Endothelial cell (in vitro differentiated cells): ENCODE measurements at places on chromosomes 12 and 14.

DNA sequence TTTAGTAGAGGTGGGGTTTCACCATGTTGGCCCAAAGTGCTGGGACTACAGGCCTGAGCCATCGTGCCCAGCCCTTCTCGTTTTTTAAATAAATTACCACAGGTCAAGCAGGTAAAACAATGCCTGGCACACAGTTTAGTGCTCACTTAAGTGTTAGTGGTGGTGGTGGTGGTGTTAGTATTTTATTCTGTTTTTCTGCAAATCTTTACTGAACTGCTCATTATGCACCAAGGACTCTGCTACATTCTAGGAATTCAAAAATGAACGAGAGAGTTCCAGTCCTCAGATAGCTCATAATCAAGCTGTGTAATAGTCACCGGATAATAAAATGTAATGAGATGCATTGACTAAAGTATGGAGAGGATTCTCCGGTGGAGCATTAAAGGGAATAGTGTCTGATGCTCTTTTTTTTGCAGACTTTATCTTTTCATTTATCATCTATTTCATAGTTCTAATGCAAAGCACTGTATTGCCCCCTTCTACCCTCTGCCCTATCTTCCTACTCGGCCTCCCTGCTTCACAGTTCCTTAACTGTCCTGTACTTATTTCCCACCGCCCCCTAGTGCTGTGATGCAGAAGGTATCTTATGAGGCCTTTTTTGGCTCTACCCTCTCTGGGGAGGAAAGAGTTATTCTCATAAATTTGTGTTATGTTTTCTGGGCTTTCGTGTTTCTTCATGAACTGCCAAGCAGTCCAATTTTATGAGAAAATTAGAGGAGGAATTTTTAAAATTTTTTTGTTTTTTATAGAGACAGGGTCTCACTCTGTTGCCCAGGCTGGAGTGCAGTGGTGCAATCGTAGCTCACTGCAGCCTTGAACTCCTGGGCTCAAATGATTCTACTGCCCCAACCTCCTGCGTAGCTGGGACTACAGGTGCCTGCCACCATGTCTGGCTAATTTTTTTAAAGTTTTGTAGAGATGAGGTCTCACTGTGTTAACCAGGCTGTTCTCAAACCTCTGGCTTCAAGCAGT is 1.0 kb downstream of the ITFG2 start:
- peak; percentile 52 for DNase-seq

DNA sequence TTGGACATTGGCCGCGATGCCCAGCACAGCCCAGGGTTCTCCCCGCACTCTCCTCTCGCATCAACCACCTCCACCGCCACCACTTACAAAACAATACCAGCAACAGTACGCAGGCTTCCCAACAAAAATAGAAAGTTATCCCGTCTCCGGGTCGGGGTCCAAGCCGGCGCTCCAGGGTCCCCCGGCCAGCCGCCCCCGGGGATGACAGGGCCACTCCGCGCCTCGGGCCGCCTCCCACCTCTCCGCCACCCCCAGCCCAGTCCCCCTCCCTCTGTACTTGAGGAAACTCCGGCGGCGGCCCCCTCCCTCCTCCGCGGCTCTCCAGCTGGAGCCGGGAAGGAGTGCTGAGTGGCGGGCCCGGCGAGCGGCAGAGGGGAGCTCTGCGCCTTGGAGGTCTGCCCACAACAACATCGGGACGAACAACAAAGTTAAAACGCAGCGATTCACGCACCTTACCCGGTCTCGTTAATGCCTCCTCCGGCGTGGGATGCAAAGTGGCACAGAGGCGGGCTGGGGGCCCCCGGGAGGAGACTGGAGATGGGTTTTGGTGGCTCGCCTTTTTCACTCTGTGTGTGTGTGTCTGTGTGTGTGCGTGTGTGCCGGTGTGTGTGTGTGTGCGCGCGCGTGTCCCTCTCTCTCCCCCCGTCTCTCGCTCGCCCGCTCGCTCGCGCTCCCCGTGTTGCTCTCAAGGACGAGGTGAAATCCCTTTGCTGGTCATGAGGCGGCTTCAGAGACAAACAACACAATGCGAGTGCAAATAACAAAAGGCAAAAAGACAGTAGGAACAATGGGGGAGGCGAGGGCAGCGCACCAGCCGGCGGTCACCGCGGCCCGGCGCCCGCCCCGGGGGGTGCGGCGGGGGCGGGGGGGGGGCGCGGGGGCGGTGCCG is 386.8 kb downstream of the BCAT1 start:
- peak; percentile 67 for DNase-seq

DNA sequence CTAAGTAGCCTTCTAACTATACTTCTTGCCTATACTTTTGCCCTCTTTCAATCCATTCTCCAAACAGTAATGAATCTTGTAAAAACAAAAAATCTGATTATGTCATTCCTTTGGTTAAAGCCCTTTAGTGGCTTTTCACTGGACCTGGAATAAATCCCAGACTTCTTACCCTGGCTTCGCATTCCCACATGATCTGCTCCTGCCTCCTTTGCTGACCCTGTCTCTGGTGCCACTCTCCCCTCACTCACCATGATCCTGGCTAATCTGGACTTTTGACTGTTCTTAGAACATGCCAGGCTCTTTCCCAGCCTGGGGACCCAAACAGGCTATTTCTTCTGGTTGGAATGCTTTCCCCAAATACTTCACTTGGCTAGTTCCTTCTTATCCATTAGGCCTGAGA is 7.9 kb downstream of the MIA2 start:
- DNase-seq: no peak

DNA sequence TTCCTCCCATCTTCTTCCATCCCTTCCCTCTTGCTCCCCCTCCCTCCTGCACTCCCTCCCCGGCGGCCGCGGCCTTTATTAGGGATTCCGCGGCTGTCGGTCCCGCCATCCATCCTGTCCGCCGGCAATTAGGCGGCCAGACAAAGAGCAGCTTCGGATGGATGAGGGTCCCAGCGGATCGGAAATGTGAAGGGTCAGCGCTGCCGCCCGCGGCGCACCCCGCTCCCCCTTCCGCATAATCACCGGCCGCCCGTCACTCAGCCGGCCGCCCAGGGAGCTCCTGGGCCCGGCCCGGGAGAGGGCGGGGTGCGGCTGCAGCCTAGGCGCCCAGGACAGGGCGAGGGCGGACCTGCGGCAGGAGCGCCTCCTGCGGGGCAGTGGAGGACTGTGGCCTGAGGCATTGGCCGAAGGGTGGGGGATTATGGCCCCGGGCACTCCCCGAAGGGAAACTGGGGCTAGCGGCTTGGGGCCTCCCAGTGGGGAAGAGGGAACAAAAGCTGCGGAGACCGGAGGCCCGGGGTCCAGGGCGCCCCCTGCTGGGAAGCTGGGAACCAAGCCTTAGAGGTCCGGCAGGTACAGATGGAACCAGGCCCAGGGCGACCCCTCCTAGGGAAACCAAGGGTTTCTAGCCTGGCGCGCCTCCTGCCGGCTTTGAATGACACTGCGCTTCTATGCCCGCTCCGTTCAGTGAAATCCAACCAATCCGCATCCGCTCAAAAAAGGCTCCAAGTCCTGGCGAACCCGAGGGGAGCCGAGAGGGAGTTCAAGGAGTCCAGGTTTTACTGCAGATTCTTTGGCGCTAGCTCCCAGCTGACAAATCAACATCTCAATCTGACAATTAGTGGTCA is 4.4 kb upstream of the DNAJC22 start:
- peak; percentile 94 for DNase-seq

DNA sequence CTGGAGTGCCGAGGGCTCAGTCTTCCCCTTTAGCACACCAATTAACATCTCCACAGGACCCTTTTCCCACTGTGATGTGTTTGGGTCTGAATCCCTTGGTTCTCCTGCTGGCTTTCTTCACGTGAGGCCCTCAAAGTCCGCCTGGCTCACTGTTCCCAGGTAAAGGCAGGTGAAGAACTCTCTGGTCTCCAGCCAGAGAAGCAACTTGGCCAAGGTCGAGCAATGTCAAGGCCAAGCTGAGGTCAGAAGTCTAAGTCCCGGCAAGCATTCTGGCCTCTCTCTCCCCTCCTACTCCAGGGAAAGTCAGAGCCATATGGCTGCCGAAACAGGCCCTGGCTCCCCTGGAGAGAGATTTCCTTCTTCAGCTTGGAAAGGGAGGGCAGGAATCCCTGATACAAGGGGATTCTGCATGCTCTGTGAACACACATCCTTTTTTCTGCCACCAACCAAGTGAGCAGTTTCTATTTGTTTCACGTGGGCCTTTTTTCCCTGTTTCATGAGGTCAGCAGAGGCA is 61.4 kb upstream of the ESRRB start:
- DNase-seq: no peak

DNA sequence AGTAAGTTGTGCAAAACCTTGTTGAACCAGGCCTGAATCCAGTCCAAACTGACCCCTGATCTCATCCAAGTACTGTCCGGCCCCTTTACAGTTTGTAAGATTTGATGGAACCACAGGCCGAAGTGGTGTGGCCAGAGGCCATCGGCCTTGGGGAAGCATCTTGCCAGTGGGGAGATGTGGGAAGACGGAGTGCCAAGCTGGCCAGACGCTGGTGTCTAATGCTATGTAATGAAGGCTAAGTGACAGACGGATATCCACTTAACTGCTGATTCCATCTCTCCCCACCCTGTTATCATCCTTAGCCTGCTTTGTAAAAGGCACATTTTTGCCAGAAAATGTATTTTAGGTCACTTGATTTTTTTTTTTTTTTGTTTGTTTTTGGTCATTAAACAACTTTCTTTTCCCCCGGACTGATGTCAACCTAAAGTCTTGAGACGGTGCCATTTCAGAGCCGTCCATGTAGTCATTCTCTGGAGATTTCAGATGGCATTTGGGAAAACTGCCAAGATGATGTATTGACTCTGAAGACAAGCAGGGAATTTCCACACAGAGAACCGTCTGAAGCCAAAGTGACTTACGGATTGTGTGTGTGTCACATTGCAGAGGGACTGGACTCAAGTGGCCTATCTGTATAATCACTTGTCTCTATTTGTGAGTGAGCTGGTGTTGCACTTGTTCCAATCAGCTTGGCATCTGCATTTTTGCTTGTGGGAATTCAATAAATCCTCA is 86.5 kb upstream of the MANSC4 start:
- no peak for DNase-seq

- no peak for DNase-seq
Observed at GRCh38 chr14:91901449-91902226, 34.3 kb upstream of the TC2N start.

GRCh38 chr14:71336489-71337192 is 429.4 kb downstream of the PCNX1 start:
- DNase-seq: no peak

- no peak for DNase-seq
Observed at GRCh38 chr14:33855672-33856071, 95.2 kb downstream of the EGLN3 start.

DNA sequence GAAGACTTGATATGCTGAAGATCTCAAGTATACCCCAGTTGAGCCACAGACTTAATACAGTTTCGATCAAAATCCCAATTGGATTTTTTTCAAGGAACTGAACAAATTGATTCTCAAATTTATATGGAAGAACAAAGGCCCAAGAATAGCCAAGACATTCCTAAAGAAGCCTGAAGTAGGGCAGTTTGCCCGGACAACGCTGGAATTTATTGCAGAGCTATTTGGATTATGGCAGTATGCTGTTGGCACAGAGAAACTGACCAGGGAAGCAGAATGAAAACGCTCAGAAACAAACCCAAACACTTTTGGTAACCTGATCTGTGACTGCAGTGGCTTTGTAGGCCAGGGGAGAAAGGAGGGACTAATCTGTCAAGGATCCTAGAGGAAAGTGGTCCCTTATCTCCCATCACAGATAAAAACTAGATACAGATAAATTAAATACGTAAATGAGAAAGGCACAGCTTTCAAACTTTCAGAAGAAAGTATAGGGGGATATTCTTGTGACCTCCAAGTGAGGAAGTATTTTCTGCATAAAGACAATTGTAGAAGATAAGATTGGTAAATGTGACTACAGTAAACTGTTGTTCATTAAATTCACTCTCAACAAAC is 35.9 kb upstream of the GSC start:
- no peak for DNase-seq

DNA sequence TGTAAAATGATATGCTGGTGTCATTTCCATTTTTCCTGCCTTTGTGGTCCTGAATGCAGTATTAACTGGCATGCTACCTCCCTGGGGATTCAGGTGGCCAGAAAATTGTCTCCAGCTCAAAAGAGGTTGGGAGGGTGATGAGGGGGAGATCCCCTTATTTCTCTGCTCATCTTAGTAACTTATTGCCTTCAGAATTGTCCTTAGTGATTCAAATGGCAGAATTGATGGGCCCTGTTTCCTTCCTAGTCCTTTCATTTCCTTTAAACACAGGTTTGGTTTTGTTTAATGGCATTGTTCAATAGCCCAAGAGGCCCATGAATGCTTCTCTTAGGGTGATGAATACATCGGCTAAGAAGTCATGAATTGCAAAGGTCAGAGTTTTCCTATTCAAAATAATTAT is 207.0 kb downstream of the SLC41A2 start:
- no peak for DNase-seq

- no peak for DNase-seq
Observed at GRCh38 chr14:58643366-58643765, 5.6 kb downstream of the DACT1 start.

GRCh38 chr14:60309867-60310552 is 61.0 kb downstream of the PPM1A start:
- no peak for DNase-seq

GRCh38 chr14:62003701-62004100 is 241.5 kb downstream of the SNAPC1 start:
- no peak for DNase-seq

GRCh38 chr12:45130881-45131281 is 80.0 kb upstream of the DBX2 start:
- DNase-seq: peak; percentile 60

DNA sequence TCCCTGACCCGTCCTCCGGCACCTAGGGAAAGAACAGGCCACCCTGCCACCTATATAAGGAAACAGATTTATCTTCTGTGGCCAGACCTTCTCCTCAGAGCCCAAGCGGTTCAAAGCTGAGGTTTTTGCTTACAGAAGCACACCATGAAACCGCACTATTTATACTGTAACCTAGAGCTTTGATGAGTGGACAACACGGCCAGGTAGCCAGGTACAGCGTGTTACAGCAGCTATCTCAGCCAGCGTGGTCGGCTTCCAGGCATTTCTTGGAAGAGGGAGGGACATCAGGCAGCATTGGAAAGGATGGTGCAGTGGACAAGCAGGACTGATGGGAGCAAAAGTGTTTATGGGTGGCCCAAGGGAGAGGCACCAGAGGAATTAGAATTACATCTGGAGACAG is 34.4 kb downstream of the TTC7B start:
- DNase-seq: no peak
